ENCODE measurements at places on chromosomes 6 and 20. TPM values are rescaled to one million over a fixed set of nuclear protein-coding genes. Genes with fewer than 3 reads are reported as not detected.

COMMD7 gene
- total RNA-seq = 34.7 TPM

GRM1 gene
- total RNA-seq = not detected

GRCh38 chr6:80091506-80091905, 15.0 kb upstream of the BCKDHB start:
- no peak for DNase-seq

KHDC1L gene
- total RNA-seq = 0.21 TPM

- DNase-seq = no peak
These were observed 1.6 kb downstream of the TOX2 start for GRCh38 chr20:43916073-43916880.

All from foreskin keratinocyte (primary cell).